ENCODE measurements at places on chromosomes 4 and X.

DNA sequence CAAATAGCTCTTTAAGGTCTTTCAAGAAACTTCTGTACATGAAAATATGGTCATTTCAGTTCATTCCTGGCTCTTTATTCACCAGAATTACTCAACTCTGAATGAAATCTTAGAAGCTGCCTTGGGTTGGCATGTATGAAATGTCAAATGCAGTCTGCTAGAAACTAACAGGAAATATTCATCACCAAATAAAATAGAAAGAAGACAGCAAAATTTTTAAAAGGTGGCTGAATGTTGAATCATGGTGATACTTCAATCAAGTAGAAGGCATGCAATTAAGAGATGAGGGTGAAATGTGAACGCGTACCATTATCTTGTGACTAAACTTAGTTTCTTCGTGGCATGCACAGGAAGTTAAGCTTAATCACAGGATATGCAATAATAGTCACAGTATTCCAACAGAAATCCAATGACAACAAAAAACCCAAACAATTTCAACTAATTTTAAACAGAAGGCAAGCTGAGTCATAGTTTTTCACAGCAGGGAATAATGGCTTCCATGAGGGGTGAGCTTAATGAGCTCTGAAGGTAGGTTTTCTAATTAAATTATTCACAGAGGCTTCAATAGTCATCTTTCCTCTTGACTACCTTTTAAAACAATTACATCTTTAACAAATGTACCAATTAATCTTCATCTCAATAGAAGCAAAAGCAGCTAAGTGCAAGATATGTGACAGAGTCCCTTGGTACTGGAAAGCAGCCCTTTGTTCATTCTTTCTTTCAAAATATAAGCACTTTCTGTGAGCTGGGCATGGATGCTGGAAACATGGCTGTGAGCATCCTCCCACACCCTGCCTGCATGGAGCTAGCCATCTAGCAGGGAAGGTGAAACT is 44.5 kb downstream of the SCFD2 start:
- no peak for DNase-seq

DNA sequence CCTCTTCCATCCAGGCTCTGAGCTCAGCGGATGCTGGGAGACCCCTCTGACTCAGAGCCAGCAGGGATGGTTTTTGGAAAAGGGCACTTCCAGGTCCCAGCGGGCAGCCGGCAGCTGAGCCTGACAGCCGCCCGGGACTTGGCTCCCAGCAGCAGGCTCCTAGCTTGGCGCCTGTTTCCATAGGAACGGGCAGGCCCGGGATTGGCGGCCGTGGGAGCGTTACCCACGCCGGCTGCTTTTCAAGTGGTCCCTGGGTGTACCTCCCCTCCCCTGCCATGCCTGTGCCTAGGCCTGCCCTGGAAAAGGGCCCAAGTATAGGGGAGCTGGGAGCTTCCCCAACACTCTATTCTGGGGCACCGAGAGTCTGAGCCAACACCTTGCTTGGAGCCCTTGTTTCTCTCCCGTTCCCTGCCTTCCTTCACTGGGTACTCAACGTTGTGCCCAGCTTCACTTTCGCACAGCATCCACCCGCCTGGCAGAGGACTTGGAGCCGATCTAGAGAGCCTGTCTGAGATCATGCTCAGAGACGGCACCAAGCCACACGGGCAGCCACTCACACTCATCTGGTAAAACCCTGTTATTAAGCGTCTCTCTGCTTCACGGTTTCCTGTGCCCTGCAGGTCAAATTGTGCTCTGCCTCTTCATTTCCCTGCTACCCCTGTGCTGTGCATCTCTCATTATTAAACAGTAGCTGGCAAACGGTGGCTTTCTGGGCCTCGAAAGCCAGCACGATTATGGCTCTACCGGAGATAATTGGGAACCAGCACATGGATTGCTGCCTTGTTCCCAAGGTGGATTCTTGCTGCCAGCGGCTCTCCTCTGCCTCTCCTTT is 521.5 kb downstream of the BCOR start:
- no peak for DNase-seq

DNA sequence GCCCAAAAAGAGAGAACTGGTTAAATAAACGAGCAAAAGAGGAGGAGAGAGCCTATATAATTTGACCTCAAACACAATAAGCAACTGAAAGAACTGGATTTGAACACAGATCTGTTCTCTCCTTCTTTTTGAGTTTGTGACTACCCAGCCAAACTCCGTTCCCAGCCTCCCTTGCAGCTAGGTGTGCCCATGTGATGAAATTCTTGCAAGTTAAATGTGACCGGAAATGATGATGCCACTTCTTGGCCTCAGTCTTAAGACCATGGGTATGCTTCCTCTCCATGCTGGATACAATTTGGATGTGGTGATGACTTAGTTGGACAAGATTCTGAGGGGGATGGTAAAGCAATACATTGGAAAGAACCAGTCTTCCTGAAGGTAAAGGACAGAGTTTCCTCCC is 204.1 kb downstream of the PTTG2 start:
- no peak for DNase-seq

DNA sequence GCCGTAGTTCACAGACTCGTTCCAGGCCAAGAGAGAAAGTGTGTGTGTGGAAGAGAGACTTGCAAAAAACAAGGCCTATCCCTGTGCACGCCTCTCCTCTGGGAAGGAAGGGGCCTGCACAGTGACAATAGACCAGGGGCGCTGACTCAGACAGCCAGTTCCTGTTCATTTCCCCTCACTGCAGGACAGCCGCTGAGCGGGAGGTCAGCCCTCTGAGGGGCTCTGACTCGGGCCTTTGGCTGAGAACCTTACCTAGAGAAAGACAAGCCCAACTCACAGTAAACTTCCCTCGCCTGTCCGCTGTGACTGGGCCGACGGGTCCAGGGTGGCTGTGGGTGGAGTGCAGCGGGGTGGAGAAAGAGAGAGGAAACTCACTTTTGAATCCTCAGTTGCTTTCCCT is 52.1 kb downstream of the RTL5 start:
- DNase-seq: no peak

DNA sequence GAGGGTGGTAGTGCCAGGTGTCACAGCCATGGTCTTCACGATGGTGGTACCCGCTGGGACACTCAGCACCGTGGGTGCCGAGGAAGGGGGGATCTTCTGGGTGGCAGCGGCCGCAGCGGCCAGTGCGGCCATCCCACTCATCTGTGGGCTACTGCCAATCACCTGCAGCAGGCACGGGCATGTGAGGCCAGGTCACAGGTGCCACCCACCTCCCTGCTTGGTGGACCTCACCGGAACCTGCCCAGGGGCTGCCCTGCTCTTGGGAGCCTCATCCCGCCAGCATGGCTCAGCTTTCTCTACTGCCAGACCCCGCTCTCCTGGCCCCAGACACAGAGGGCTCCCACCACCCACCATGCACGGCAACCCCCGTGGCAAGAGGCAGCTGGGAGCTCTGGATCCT is 13.0 kb downstream of the HCFC1 start:
- DNase-seq: no peak

DNA sequence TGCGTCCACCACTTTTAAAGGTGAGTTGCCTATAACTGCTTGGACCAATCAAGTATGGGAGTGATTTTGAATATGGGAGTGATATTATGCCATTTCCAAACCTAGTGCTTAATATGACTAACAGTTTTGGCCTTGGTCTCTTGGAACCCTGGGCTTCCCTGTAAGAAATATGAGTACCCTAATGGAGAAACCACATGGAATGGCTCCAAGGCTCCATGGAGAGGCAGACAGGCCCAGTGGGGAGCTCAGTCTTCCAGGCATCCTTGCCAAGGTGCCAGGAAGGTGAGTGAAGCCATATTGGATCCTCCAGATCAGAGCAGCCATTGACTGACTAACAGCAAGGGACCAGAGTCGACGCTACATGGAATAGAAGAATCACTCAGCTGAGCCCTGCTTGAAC is 53.2 kb downstream of the MAML3 start:
- no peak for DNase-seq

DNA sequence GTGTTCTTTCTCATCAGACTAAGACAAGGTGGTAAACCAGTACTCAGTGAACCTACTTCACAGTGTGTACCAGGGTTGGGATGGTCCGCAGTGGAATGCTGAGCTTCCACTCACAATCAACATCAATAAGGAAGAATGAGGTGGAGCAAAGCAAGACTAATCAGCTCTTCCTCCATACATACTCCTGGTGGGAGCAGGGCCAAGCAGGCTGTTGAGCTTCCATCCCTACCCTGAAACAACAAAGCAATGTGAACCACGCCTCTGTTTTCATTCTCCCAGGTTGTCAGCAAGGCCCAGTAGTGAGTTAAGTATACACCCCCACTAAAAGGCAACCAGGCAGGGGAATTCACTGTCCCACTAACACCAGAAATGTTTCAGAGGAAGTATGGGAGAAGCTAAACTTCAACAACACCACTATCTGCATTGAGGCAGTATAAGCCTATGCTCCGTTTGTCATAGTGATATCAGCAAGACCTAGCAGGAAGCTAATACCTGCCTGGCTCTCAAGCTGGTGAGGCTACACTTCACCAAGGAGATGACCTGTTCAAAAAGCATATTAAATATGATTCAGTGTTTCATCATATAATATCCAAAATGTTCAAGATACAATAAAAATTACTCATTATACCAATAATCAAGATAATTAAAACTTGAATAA is 109.5 kb downstream of the DDX60 start:
- no peak for DNase-seq

GRCh38 chr4:114108869-114109268 is 129.4 kb upstream of the ARSJ start:
- DNase-seq: no peak

- DNase-seq: peak; percentile 74
These were observed 4.8 kb upstream of the NKX3-2 start for GRCh38 chr4:13548984-13549546.

GRCh38 chr4:20532871-20533870 is 167.1 kb upstream of the PACRGL start:
- DNase-seq: no peak

- no peak for DNase-seq
These were observed 226.9 kb upstream of the MID1 start for GRCh38 chrX:10847333-10847732.

DNA sequence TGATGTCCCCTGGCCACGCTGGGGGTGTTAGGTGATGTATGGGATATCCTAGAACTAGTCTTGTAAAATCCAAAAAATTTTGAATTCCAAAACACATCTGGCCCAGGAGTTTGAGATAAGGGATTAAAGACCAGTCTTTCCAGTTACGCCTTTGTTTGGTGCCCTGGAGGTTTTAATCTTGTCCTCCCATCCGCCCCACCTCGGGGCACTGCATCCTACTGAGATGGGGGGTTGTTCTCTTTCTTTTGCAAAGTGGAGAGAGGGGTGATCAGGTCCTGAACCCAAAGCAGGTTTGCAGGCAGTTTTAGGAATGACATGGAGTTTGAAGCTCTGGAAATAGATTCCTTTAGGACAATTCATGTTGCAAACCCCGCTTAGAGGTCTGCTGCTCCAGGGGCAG is 1.8 kb downstream of the SUV39H1 start:
- no peak for DNase-seq

- no peak for DNase-seq
These were observed 57.3 kb upstream of the ADGRA3 start for GRCh38 chr4:22573198-22573597.

DNA sequence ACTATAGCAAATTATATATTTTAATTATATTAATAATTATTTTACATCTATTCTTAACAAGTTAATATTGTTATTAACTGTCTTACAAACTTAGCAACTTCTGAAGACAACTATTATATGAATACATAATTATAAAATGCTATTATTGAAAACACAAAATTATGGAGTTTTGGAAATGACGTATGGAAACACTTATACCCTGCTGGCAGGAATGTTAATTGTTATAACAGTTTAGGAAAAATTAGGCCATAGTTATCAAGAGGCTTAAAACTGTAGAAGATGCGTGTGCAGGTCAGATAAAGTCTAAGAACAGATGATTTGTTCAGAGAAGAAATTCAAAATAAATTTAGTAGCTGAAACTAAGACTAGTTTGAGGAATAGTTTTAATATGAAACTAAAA is 211.7 kb downstream of the FAT4 start:
- no peak for DNase-seq

DNA sequence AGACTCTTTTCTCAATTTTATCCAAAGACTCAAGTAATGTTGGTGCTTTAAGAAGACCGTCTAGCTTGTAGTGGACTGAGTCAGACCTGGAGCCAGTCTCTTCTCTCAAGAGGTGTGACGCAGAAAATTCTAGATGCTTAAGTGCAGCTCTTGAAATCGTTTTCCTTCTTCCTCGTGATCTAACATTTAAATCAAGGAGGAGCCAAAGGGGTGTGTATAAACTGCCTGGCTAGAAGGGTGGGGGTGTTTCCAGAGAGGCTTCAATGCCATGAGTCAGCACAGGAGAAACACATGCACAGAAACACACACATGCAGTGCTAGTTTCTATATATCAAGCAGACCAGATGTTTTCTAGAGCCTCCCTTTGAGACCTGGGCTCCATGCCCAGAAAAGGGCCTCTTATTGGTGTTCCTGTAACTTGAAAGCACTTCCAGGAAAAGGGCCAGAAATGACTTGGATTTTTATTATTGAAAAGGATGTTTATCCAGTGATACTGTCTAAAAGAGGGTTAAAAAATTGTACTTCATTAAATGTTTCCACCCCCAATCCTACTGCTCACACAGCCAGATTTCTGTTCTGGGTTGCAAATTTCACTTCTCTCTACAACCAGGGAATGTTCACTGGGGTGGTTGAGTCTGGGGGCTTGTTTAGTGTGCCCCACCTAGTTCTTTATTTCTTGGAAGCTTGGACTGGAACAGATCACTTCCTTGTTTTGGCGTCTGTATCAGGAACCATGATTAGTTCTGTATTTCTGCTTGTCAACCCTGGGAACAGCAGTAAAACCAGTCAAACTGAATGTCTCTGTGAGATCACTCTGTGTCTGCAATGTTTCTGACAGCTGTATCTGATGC is at the start of gene CLIC2:
Gene CLIC2, minus strand, starts transcription at position 129 of the 851 bp plus-strand sequence. CDS start 187 bp downstream, outside the sequence.
- no peak for DNase-seq

DNA sequence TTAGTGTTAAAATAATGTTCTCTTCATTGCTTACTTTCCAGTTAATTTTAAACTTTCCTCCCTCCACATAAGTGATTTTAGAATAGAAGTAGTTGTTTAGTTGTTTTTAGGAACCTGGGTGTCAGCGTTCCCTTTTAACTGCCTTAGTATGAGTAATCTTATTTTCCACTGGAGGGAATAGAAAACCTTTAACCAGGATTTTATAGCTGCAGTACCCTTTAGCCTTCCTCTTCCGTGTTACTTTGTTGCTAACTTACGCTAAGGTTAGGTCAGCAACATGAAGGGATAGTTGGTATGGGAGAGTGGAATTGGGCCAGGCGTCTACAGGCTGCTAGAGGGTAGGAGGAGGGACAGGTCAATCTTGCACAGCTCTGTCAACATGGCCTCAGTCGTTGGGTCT is 31.5 kb downstream of the SMS start:
- no peak for DNase-seq

DNA sequence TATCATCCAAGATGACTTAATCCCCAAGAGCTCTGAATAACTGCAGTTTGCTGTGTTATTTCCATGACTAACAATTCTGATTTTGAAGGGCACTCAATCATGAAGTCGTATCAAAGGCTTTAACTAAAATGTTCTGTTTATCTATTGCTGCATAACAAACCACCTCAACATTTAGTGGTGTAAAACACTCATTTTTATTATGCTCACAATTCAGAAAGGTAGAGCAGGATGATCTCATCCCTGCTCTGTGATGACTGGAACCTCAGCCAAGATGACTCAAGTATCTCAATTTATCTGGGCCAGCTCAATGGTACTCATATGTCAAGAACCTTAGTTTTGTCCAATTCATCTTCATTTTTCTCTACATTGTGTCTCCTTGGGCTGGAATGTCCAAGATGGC is 451.1 kb downstream of the PPARGC1A start:
- no peak for DNase-seq

- DNase-seq: no peak
These were observed 18.7 kb upstream of the KCNE5 start for GRCh38 chrX:109643687-109644086.

GRCh38 chrX:113297437-113297836 is 456.8 kb upstream of the AMOT start:
- no peak for DNase-seq

GRCh38 chr4:86999136-86999643 is 64.4 kb downstream of the AFF1 start:
- DNase-seq: no peak

All from CD4-positive, alpha-beta T cell treated with Interleukin-15 for 4 hours (primary cell).